ENCODE measurements at places on chromosomes 12 and 14. TPM values are rescaled to one million over a fixed set of nuclear protein-coding genes. Genes with fewer than 3 reads are reported as not detected.

CCDC196 gene
- polyA plus RNA-seq: not detected

CLEC4D gene
- polyA plus RNA-seq: 0.17 TPM

ABCC9 gene
- 0.02 TPM for polyA plus RNA-seq

ASPG gene
- 1.1 TPM for polyA plus RNA-seq

CLEC2B gene
- not detected for polyA plus RNA-seq

KRT85 gene
- polyA plus RNA-seq: not detected

CACNA2D4 gene
- 0.24 TPM for polyA plus RNA-seq

RNASE7 gene
- not detected for polyA plus RNA-seq

TMPRSS12 gene
- not detected for polyA plus RNA-seq

ZDHHC22 gene
- polyA plus RNA-seq: 17.6 TPM

TMEM30B gene
- polyA plus RNA-seq: 7.2 TPM

KRT2 gene
- not detected for polyA plus RNA-seq

PKP2 gene
- polyA plus RNA-seq: 17.8 TPM

SLC5A8 gene
- 0.10 TPM for polyA plus RNA-seq

PTPRO gene
- 2.3 TPM for polyA plus RNA-seq

CCDC175 gene
- polyA plus RNA-seq: 0.42 TPM

PROX2 gene
- 0.09 TPM for polyA plus RNA-seq

TC2N gene
- polyA plus RNA-seq: 10.9 TPM

CDH24 gene
- 6.2 TPM for polyA plus RNA-seq

CIROP gene
- not detected for polyA plus RNA-seq

NDRG2 gene
- 8.8 TPM for polyA plus RNA-seq

SRP54 gene
- 60.4 TPM for polyA plus RNA-seq

ACSM4 gene
- polyA plus RNA-seq: not detected

BCL2L14 gene
- 2.1 TPM for polyA plus RNA-seq

COL2A1 gene
- polyA plus RNA-seq: 5.9 TPM

CCDC198 gene
- polyA plus RNA-seq: not detected

TAS2R19 gene
- 0.21 TPM for polyA plus RNA-seq

DLK1 gene
- polyA plus RNA-seq: 1.2 TPM

INSM2 gene
- polyA plus RNA-seq: not detected

ANKRD33 gene
- polyA plus RNA-seq: 0.42 TPM

OR4Q2 gene
- not detected for polyA plus RNA-seq

VRK1 gene
- 119 TPM for polyA plus RNA-seq

NXPH4 gene
- 0.89 TPM for polyA plus RNA-seq

GSKIP gene
- polyA plus RNA-seq: 15.0 TPM

TCL1B gene
- 4.7 TPM for polyA plus RNA-seq

KIF5A gene
- 11.1 TPM for polyA plus RNA-seq
